Fibroblast of villous mesenchyme (primary cell): ENCODE measurements at places on chromosomes 3 and 15. TPM values are rescaled to one million over a fixed set of nuclear protein-coding genes. Genes with fewer than 3 reads are reported as not detected.

Gene RRP9
- total RNA-seq: 22.5 and 24.8 TPM in 2 replicates

Gene CTXND1
- not detected in 2 replicates for total RNA-seq

Gene LDHAL6B
- not detected in 2 replicates for total RNA-seq

Gene PPCDC
- total RNA-seq: 7.4 and 7.8 TPM in 2 replicates

Gene RNF123
- total RNA-seq: 25.8 and 31.5 TPM in 2 replicates

Gene RAB7A
- total RNA-seq: 67.3 and 85.5 TPM in 2 replicates

Gene LEO1
- 22.2 and 28.1 TPM in 2 replicates for total RNA-seq
